Vagina (tissue), 2 donors: ENCODE measurements at places on chromosomes 1 and 21.

- no peak for DNase-seq
These were observed 50.6 kb downstream of the TNFRSF8 start for GRCh38 chr1:12113433-12114339.

- DNase-seq = no peak
These were observed 22.0 kb downstream of the FOXO6 start for GRCh38 chr1:41383094-41383852.

DNA sequence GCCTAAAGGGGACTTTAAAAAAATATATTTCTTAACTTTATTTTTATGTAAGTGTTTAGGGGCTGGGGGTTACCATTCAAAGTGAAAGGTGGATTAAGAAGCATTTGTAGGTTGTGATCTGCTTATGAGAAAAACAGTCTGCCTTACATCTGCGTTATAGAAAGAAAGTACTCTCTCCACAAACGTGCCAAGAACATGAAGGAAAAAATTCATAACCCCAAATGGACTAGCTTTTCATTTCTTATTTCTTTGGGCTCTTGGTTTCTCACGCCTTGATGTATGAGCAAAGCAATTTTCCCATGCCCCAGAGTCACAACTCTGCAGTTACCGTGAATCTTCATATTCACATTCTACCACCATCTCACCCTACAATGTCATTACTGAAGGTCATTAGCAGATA lies 1165.1 kb upstream of the ADGRL4 start:
- DNase-seq = no peak

DNA sequence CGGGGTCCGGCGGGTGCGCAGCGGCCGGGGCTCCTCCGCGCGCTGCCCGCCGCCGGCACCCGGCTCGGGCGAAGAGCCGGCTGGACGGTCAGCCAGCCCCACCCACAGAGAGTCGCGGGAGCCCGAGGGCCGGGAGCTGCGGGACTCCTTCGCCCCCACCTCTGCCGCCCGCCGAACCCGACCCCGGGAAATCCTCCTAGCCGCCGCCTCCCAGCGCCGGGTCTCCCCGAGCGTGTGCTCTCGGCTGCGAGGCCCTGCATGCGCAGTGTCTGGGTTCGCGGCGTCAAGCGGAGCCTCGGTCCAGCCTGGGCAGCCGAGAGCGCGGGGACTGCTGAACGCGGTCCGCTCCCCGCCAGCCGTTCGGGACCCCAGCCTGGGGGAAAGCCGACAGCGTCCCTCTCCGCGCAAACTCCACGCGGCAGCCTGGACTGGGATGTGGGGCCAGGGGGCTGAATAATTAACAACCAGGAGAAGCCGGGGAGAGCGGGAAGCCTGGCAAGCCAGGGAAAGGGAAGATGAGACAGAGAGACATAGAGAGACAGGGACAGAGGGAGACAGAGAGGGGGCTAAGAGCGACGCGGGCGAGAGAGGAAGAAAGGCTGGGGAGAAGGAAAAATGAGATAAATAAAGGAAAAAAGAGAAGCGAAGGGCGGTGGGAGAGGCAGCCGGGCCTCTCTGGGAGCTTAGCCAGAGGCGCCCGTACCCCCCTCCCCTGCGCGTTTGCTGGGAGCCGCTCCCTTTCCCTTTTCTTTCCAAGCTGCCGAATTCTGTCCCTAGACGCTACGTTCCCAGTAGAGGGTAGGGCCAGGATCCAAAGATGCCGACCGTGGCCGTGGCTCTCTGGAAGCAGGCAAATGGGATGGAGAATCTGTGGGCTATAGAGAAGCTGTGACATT lies 64.2 kb downstream of the MEF2D start:
- no peak for DNase-seq

DNA sequence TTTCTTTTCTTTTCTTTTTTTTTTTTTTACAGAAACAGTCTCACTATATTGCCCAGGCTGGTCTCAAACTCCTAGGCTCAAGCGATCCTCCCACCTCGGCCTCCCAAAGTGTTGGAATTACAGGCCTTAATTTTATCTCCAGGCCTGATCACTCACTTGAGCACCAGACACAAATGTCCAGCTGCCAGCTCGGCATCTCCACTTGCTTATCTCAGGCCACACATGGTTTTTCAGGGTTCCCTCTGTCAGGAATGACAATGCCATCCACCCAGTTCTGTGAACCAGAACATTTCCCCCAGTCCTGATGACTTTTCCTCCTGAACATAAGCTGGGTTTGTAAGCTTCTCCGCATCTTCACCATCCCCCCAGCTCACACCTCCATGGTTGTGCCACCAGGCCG lies 44.6 kb upstream of the ZNF281 start:
- no peak for DNase-seq

- DNase-seq = peak; percentile 58
These were observed 22.7 kb downstream of the SERINC2 start for GRCh38 chr1:31435471-31436409.

GRCh38 chr1:117061986-117062415 lies 1.9 kb downstream of the TTF2 start:
- no peak for DNase-seq

DNA sequence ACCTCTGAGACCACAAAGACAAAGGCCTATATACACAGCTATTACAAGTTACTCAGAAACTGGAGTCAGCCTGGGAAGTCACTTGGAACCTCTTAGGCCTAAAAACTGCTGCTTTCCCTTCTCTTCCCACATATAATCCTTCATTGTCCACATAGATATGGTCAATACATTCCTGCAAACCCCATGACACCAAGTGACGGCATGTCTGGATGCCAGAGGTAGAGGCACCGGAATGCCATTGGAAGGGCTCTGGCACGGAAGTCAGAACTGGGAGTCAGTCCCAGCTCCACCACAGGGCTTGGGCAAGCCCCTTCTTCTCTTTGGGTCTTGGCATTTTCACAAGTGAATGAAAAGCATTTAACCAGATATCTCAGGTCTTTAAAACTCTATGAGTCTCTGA lies 204.7 kb downstream of the MATN1 start:
- no peak for DNase-seq

GRCh38 chr21:29523646-29524045 lies 224.9 kb downstream of the BACH1 start:
- no peak for DNase-seq

DNA sequence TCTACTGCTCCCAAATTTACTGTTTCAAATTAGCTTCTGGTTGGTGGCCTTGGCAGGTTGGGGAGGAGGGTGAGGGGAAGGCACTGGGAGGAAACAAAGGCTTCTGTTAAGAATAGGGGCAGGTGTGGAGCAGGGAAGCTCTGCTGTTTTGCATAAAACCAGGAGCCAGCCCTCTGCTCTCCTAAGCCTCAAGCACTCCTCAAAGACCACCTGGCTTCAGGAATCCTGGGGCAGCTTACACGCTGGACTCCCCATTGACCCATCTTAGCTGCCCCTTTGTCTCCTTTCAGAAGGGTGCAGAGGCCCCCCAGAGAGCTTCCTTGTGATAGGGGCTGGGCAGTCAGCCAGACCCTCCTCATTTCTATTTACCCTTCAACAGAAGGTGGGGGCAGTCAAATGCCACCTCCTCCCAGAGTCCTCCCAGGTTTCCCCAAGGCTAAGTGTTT lies 11.5 kb upstream of the DHRS3 start:
- DNase-seq = no peak

DNA sequence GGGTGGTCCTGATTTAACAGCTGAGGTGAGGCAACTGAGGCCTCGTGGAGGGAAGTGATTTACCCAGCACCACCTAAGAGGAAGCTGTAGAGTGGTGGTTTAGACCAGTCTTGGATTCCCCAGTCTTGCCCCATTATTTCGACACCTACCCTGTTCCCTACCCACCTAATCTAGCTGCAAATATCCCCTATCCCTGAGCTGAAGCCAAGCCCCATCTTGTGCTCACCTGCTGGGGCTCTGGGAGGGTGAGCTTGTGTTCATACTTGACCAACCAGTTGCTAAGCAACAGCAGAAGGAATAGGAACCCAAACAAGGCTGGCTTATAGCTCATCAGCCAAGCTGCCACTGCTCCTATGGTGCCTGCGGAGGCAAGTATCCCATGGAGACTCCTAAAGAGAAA lies 2.0 kb downstream of the TEX46 start:
- no peak for DNase-seq
